Activated CD4-positive, alpha-beta memory T cell treated with anti-CD3 and anti-CD28 coated beads, Interleukin-2, amount 10 ng/mL, durations not matched to agents 7 days and 5 days (primary cell): ENCODE measurements at places on chromosomes 3 and 15.
A peak's percentile ranks its signal among the peaks of the same experiment; 100 is the strongest.

DNA sequence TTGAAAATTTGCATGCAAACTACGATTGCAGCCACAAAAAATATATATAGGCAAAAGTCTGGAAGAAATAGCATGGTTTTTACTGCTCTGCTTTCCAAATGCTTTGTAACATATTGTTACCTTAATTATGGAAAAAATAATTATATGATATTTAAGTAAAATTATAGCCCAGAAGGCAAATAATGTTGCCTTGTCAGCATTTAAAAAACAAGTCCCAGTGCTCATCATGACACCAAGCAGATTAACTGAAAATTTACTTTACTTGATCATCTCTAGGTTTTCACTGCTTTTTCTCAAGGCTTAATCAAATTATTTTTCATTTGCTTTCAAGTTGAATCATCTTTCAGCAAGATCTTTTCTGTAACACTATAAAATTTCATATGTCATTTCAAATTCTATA is 262.9 kb downstream of the ZMAT3 start:
- no peaks in the 10 kb centered on the region for H3K27me3 ChIP-seq
- no peak for DNase-seq
- H3K4me3 ChIP-seq: no peak overlapping the region
- H3K27ac ChIP-seq: no peak overlapping the region
- no peaks in the 10 kb centered on the region for H3K4me1 ChIP-seq

- H3K36me3 ChIP-seq: no peaks in the 10 kb centered on the region
- no peaks in the 10 kb centered on the region for H3K4me1 ChIP-seq
- H3K27ac ChIP-seq: no peak overlapping the region
- DNase-seq: no peak
- no peaks in the 10 kb centered on the region for H3K27me3 ChIP-seq
Measured at GRCh38 chr3:117366574-117366973, 657.0 kb downstream of the TUSC7 start.

DNA sequence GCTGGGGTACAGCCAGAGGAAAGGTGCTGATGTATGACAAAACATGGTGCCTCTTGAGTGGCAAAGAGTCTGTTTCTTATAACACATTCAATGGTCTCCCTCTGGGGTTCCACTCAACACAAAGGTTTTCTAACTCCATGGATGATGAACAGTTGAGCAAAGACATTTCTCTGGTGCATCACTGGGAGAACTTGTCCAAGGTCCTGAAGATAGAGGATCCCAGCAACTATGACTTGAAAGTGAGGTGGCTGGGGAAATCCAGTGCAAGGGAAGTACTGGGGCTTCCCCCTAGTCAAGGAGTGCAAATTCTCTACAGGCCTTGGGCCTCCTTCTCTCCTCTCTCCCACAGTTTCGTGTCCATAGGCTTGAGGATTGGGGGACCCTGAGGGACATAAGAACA is 431.1 kb downstream of the WDR72 start:
- no peak for DNase-seq
- H3K4me1 ChIP-seq: no peaks in the 10 kb centered on the region
- no peaks in the 10 kb centered on the region for H3K27me3 ChIP-seq
- no peak overlapping the region for H3K27ac ChIP-seq
- H3K36me3 ChIP-seq: no peaks in the 10 kb centered on the region

- peak; percentile 60 for DNase-seq
- peaks cover 20% of the 10 kb centered on the region for H3K4me1 ChIP-seq
- peak within 1 kb of the TSS; percentile 56 for H3K4me3 ChIP-seq
- no peak within 1 kb of the TSS for H3K27ac ChIP-seq
- no peaks in the 10 kb centered on the region for H3K36me3 ChIP-seq
Measured at GRCh38 chr15:80778964-80779657, at the start of gene CEMIP. TSS of gene CEMIP (plus strand) at chr15:80779370. CDS start at chr15:80873880, 94,510 bp downstream.

- H3K36me3 ChIP-seq: peaks cover 3% of the 10 kb centered on the region
- H3K4me1 ChIP-seq: peaks cover 13% of the 10 kb centered on the region
- DNase-seq: no peak
- peak overlapping the region; percentile 68 for H3K4me3 ChIP-seq
- no peak overlapping the region for H3K27ac ChIP-seq
Measured at GRCh38 chr15:62164396-62165103, 535 bp downstream of the C2CD4B start.

DNA sequence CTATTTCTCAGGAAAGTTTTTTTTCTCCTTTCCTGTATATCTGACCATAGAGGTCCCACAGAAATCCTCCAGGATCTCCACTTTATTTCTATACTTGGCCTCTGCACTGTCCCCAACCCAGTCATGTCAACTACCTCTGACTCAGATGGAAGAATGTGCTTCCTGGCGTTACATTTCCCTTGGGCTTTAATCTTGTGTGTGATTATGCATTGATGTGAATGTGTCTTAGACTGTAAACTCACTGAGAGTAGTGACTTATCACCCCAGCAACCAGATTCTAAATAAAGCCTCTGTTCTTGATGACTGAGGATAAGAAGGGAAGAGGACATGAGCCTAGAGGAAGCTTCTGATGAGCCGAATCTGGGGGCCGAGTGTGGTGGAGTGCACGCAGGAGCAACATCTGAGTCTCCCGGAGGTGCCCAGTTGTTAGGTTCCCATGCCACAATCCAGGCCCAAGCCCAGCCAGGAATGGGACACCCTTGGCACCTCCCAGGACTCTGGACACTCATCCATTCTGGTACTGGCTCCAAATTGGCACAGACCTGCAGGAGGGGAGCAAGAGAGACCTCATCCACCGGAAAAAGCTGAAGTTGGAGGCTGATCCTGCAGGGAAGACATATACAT is 32.1 kb upstream of the HEG1 start:
- no peaks in the 10 kb centered on the region for H3K4me1 ChIP-seq
- no peak for DNase-seq
- peaks cover 35% of the 10 kb centered on the region for H3K27me3 ChIP-seq
- peaks cover 2% of the 10 kb centered on the region for H3K36me3 ChIP-seq
- H3K4me3 ChIP-seq: no peak overlapping the region

DNA sequence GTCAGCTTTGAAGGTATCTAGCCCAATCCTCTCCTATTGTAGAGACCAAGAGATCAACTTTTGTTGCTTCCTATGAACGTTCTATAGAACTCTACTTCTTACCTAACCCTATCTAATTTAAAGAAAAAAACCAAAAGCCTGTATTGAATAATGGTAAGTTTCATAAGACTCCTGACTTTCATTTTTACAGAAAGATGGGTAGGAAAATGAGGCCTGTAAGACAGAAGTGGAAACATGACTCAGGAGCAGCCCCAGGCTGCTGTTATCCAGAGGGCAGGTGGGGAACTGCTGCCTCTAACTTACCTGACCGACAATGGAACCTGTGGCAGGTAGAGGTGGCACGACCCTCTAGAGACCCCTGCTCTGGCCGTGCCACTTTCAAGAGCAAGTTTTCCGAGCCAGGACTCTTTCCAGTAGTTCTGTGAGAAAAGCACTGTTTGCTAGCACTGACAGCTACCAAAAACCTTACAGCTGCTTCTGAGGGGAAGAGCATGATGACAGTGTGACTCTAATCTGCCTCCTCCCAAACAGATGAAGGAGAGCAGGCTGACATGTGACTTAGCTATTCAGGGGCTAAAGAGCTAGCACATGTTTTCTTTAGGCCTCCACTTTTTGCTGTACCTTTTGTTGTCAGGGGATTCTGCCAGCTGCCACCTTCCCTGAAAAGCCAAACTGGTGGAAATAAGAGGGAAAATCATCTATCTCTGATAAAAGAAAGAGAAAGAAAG is 17.5 kb downstream of the POPDC2 start:
- DNase-seq: no peak
- H3K27ac ChIP-seq: no peak overlapping the region
- H3K36me3 ChIP-seq: peaks cover 39% of the 10 kb centered on the region
- H3K4me1 ChIP-seq: peaks cover 41% of the 10 kb centered on the region
- no peak overlapping the region for H3K4me3 ChIP-seq

- peaks cover 16% of the 10 kb centered on the region for H3K27me3 ChIP-seq
- no peak overlapping the region for H3K27ac ChIP-seq
- H3K36me3 ChIP-seq: no peaks in the 10 kb centered on the region
- H3K4me1 ChIP-seq: peaks cover 31% of the 10 kb centered on the region
- no peak for DNase-seq
- H3K4me3 ChIP-seq: no peak overlapping the region
Measured at GRCh38 chr3:46183330-46183729, 24.8 kb downstream of the CCR1 start.

- H3K27me3 ChIP-seq: peaks cover 57% of the 10 kb centered on the region
- H3K4me1 ChIP-seq: peaks cover 18% of the 10 kb centered on the region
- H3K4me3 ChIP-seq: no peak overlapping the region
- H3K27ac ChIP-seq: no peak overlapping the region
- H3K36me3 ChIP-seq: no peaks in the 10 kb centered on the region
Measured at GRCh38 chr3:24680214-24680967, 185.7 kb upstream of the THRB start.

GRCh38 chr3:124491098-124491497 is 239.2 kb upstream of the UMPS start:
- H3K4me1 ChIP-seq: peaks cover 23% of the 10 kb centered on the region
- H3K4me3 ChIP-seq: no peak overlapping the region
- H3K27me3 ChIP-seq: peaks cover 15% of the 10 kb centered on the region
- no peaks in the 10 kb centered on the region for H3K36me3 ChIP-seq

- H3K4me3 ChIP-seq: no peak overlapping the region
- H3K27me3 ChIP-seq: peaks cover 11% of the 10 kb centered on the region
- no peaks in the 10 kb centered on the region for H3K36me3 ChIP-seq
- no peak for DNase-seq
- H3K4me1 ChIP-seq: no peaks in the 10 kb centered on the region
Measured at GRCh38 chr15:69957175-69957574, 140.5 kb downstream of the TLE3 start.

DNA sequence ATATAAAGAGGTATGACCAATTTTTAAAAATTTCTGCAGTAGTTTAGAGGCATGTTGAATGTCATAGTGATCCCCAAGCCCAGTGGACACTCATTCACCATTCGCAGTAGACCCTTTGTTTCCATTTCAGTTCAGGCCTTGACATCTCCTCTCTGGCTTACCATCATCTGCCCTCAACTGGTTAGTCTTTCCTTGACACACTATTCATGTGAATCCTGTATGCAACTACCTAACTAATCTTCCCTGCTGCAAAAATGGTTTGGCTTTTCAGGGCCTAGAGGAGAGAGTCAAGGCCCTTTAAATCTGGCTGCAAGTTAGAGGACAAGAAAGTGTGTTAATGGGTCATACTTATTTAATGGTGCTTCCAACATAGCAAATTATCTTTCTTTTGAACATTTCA is 10.9 kb downstream of the APH1B start:
- H3K27me3 ChIP-seq: no peaks in the 10 kb centered on the region
- peaks cover 3% of the 10 kb centered on the region for H3K36me3 ChIP-seq
- H3K4me1 ChIP-seq: peaks cover 7% of the 10 kb centered on the region
- DNase-seq: no peak
- no peak overlapping the region for H3K4me3 ChIP-seq

GRCh38 chr3:16113704-16114103 is 60.8 kb upstream of the GALNT15 start:
- no peak overlapping the region for H3K4me3 ChIP-seq
- H3K36me3 ChIP-seq: no peaks in the 10 kb centered on the region
- no peak overlapping the region for H3K27ac ChIP-seq
- no peak for DNase-seq
- no peaks in the 10 kb centered on the region for H3K4me1 ChIP-seq

GRCh38 chr3:197023241-197023997 is 6.2 kb downstream of the MELTF start:
- no peak overlapping the region for H3K27ac ChIP-seq
- no peak overlapping the region for H3K4me3 ChIP-seq
- peak; percentile 14 for DNase-seq
- no peaks in the 10 kb centered on the region for H3K36me3 ChIP-seq

GRCh38 chr15:48657950-48658591 is 12.6 kb upstream of the FBN1 start:
- peaks cover 10% of the 10 kb centered on the region for H3K27me3 ChIP-seq
- no peak overlapping the region for H3K27ac ChIP-seq
- H3K4me1 ChIP-seq: no peaks in the 10 kb centered on the region
- no peaks in the 10 kb centered on the region for H3K36me3 ChIP-seq

- DNase-seq: no peak
- no peaks in the 10 kb centered on the region for H3K27me3 ChIP-seq
- H3K4me3 ChIP-seq: no peak overlapping the region
- H3K27ac ChIP-seq: no peak overlapping the region
Measured at GRCh38 chr15:50339717-50340116, 15.3 kb downstream of the GABPB1 start.

- H3K27me3 ChIP-seq: peaks cover 38% of the 10 kb centered on the region
- no peak for DNase-seq
- no peaks in the 10 kb centered on the region for H3K36me3 ChIP-seq
- no peak overlapping the region for H3K27ac ChIP-seq
- no peak overlapping the region for H3K4me3 ChIP-seq
Measured at GRCh38 chr3:160709477-160710182, 32.7 kb downstream of the ARL14 start.

GRCh38 chr15:65289261-65289854 is 2.7 kb upstream of the PARP16 start:
- H3K4me1 ChIP-seq: peaks cover 39% of the 10 kb centered on the region
- H3K4me3 ChIP-seq: no peak overlapping the region
- H3K27me3 ChIP-seq: no peaks in the 10 kb centered on the region
- no peak overlapping the region for H3K27ac ChIP-seq

DNA sequence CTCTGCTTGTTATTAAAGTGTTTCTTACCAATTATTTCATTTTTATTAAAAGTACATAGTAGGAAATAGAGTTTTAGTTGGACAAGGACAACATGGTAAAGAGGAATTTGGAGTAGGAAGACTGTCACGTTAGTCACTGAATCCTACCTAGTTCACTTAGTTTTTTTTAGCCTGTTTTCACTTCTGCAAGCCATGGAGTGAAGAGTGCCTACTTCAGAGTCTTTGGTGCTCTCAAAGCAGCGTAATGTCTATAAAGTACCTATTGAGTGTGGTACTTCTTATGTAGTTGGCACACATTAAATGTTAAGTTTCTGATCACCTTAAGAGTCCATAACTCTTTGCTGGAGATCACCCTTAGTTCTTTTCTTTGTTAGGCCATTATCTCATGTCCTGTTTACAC is 78.7 kb downstream of the LPP start:
- H3K4me1 ChIP-seq: peaks cover 3% of the 10 kb centered on the region
- H3K27me3 ChIP-seq: no peaks in the 10 kb centered on the region
- peaks cover 23% of the 10 kb centered on the region for H3K36me3 ChIP-seq
- DNase-seq: no peak
- H3K4me3 ChIP-seq: no peak overlapping the region

GRCh38 chr3:32237670-32238452 is 619 bp upstream of the CMTM8 start:
- peaks cover 22% of the 10 kb centered on the region for H3K4me1 ChIP-seq
- peaks cover 31% of the 10 kb centered on the region for H3K27me3 ChIP-seq
- DNase-seq: no peak
- peak overlapping the region; percentile 49 for H3K4me3 ChIP-seq
